Stimulated activated CD8-positive, alpha-beta memory T cell treated with anti-CD3 and anti-CD28 coated beads, Interleukin-15, amount 100 ng/mL, for 1 hour (primary cell): ENCODE measurements at places on chromosomes 7 and 10.

GRCh38 chr7:36198854-36199266 is 45.8 kb downstream of the EEPD1 start:
- no peak for DNase-seq

DNA sequence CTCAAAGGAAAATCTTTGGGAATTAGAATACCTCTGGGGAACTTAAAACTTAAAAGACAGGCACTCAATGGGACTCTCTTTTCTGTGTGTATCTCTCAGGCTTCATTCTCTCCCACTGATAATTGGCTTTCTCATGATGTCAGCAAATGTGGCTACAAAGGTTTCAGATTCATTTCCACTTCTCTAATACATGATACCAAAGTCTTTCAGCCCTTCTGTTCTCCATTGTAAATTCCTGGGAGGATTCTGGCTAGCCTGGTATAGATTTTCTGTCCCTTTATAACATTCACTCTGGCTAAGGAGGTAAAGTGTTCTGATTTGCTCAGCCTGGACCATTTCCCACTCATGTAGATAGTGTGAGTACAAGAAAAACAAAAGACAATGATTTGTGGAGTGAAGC is 606.2 kb downstream of the PCDH15 start:
- no peak for DNase-seq

GRCh38 chr7:17371671-17372524 is 73.4 kb downstream of the AHR start:
- no peak for DNase-seq

DNA sequence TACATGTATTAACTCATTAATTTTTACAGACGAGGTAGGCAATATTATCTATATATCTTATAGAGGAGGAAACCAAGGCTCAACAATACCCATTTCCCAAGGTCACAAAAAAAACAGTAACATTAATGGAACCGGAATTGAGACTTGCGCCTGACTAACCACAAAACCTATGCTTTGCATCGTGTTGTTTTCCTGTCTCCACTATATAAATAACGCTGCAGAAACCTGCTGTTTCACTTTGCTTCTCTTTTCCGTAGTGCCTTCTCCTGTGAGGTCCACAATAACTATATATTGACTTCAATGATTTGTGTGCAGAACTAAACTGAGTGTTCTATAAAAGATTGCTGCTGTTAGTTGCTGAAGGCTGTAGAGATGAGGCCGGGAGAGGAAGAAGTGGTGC is 97.7 kb upstream of the RPA3 start:
- no peak for DNase-seq

DNA sequence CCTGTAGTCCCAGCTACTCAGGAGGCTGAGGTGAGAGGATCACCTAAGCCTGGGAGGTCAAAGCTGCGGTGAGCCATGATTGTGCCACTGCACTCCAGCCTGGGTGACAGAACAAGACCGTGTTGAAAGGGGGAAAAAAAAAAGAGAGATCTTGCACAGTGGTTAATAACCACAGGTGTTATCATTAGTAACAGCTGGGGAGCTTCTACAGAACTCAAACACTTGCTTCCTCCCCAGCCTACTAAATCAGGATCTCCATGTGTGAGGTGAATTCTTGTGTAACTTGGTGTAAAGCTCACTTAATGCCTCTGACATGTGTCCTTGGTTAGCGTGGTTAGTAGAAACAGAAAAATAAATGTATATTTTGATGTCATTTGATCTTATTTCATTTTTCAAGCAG is 43.9 kb upstream of the BMS1 start:
- no peak for DNase-seq

GRCh38 chr10:60044242-60044641 is 137.9 kb upstream of the CCDC6 start:
- no peak for DNase-seq

GRCh38 chr7:149838992-149839408 is 825 bp downstream of the ZNF862 start:
- no peak for DNase-seq

- DNase-seq, result no peak
These were observed 121.4 kb upstream of the STK17A start for GRCh38 chr7:43461349-43462024.

DNA sequence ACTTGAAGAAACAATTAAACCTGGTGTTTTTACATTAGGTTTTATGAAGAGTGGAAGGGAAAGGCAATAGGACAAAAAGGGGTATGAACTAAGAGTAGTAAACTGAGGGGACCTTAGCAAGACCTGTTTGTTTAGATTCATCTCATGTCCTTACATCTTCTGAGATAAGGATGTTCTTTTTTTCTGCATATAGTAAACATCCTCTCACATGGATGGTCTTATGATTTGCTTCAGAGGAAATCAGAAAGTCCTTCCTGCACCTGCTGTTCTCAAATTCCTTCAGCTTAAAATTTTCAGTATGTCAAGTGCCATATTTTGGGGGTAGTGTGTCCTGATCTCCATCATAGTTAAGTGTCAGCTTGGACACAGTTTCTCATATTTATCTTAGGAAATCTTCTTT is 232.6 kb downstream of the ADK start:
- no peak for DNase-seq

GRCh38 chr10:67771200-67771599 is 66.8 kb downstream of the DNAJC12 start:
- no peak for DNase-seq

DNA sequence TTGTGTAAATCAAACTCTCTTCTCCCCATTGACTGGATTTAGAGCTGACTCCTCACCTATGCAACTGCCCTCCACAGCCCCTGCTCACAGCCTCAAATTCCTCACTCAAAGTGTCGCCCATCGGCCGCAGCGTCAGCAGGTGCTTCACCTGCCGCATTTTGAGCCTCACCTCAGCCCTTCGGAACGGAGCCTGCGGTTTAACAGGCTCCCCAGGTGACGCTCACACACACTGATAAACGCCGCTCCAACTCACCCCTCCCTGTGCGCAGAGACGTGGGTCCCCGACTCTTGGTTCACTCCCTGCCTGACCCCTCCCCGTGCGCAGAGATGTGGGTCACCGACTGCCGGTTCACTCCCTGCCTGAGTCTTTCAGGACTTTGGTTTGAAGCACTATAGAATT is 57.1 kb downstream of the CARD11 start:
- no peak for DNase-seq

DNA sequence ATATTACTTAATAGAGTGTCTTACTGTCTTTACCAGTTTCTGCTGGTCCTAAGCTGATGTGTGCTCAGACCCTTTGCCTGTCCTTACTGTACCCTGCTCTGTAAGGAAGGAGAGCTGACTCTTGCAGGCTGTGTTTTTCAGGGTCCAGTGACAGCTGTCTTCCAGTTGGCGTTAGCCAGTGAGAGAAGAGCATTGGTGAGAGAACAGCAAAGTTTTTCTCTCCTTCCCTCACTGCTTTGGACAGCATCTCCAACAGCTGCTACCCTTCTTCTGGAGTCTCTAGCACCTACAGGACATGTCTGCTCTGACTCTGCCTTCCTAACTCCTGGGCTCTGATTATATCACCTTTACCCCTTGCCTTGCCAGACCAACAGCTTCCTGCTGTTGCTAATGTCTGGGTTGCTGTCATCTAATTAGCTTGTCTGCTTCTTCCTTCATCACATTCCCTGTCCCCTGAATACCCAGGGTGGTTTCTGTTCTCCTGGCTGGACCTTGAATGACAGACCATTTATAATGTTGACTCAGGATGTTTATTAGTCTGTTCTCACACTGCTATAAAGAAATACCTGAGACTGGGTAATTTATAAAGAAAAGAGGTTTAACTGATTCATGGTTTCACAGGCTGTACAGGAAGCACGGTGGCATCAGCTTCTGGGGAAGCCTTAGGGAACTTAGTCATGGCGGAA is 23.5 kb upstream of the PANK1 start:
- no peak for DNase-seq

GRCh38 chr10:4352414-4352961 is 473.5 kb upstream of the AKR1E2 start:
- no peak for DNase-seq

- no peak for DNase-seq
These were observed 369.5 kb downstream of the PHF14 start for GRCh38 chr7:11343136-11343535.

DNA sequence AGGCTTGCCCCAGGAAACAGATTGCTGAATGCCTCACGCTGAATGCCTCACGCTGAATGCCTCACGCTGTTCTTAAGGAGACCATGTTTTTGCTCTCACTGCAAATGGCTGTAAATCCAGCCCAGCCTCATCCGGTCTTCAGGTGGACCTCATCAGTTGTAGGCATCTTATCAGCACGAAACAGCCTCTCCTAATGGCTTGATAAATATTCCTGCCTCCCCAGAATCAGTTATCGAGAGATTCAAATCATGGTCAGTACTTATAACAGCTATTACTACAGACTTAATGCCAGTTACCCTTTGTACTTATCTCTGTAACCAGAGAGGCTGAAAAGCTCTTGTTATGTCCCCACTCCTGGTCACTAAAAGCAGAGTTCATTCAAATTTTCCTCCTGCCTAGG is 290.6 kb downstream of the FZD1 start:
- DNase-seq, result no peak

GRCh38 chr10:122060250-122060649 is 71.3 kb downstream of the TACC2 start:
- DNase-seq, result no peak
